ENCODE measurements at places on chromosomes 16 and 17.

DNA sequence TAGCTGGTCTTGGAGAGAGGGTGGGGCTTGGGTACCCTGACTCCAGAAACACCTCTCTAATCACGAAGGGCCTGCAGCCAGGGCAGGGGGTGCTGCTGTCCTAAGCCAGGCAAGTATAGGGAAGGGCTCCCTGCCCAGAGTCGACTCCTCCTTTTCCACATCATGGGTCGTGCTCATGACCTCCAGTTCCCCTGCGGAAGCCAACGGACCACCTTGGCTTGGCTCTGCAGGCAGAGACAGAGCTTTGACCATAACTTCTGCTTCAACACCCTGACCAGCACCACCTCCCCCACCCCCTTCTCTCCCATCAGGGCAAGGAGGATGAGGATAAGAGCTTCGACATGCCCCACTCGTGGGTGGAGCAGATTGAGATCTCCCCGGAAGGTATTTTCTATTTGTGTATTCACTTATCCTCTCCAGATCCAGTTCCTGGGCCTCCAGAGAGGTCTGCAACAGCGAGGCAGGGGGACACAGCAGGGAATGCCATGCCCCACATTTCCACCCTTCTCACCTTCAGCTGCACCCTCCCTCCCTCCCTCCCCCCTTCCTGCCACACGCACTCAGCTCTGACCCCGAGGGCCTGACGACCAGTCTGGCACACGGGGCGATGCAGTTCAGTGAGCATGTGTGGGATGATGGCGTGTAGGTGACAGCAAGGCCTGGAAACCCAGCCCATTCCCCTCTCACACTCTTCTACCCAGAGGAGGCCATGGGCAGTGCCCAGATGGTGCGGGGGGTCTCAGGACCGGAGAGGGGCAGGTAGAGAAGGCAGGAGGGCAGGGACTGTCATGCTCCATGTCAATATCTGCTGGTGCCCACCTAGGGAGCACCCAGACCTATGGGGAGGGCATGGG lies 14.0 kb upstream of the KATNB1 start:
- peak; percentile 28 for DNase-seq

DNA sequence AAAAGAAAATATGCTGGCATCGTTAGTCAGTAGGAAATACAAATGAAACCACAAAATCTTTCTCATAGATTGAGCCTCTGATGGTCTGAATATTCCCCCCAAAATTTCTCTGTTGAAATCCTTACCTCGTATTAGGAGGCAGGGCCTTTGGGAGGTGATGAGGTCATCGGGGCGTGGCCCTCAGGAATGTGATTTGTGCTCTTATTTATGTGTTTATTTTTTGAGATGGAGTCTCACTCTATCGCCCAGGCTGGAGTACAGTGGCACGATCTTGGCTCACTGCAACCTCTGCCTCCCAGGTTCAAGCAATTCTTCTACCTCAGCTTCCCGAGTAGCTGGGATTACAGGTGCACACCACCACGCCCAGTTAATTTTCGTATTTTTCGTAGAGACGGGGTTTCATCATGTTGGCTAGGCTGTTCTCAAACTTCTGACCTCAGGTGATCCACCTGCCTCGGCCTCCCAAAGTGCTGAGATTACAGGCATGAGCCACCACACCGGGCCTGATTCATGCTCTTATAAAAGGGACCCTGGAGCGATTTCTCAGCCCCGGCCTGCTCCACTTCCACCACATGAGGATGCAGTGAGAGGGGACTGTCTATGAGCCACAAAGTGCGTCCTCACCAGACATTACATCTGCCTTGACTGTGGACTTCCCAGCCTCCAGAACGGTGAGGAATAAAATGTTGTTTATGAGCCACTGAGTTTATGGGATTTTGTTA lies 53.1 kb downstream of the DNAH17 start:
- DNase-seq = no peak

- no peak for DNase-seq
Observed at GRCh38 chr17:14581186-14581830, 280.4 kb downstream of the HS3ST3B1 start.

DNA sequence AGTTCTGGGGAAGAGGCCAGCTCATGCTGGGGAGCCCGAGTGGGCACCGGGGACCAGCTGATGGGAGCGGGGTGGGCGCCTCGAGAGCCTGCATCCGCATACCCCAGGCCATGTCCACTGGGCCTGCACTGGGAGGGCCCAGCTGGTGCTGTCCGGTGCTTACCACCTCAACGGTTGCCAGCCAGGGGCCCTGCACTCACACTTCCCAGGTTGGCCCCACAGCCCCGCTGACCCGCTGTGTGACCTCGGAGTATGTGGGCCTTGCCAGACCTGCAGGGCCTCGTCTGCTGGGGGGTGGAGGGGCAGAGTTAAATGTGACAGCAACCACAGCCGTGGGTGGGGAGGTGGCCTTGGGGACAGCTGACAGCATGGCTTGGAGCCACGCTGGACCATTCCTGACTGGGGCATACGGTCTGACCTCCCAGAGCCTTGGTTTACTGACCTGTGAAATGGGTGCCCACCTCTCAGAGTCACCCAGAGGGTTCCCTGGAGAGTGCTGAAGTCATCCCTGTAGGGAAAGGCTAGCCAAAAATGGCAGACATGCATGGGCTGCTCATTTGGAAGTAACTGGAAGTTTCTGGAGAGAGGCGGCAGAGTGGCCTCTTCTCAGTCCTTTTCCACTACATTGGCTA lies 5.4 kb upstream of the GAA start:
- DNase-seq = no peak

GRCh38 chr17:9878356-9878755 lies 26.7 kb downstream of the RCVRN start:
- no peak for DNase-seq

- no peak for DNase-seq
Observed at GRCh38 chr17:5560361-5560988, 23.8 kb downstream of the NLRP1 start.

- no peak for DNase-seq
Observed at GRCh38 chr17:61700252-61700651, 109.2 kb upstream of the NACA2 start.

GRCh38 chr17:5896215-5896614 lies 174.0 kb upstream of the WSCD1 start:
- no peak for DNase-seq

DNA sequence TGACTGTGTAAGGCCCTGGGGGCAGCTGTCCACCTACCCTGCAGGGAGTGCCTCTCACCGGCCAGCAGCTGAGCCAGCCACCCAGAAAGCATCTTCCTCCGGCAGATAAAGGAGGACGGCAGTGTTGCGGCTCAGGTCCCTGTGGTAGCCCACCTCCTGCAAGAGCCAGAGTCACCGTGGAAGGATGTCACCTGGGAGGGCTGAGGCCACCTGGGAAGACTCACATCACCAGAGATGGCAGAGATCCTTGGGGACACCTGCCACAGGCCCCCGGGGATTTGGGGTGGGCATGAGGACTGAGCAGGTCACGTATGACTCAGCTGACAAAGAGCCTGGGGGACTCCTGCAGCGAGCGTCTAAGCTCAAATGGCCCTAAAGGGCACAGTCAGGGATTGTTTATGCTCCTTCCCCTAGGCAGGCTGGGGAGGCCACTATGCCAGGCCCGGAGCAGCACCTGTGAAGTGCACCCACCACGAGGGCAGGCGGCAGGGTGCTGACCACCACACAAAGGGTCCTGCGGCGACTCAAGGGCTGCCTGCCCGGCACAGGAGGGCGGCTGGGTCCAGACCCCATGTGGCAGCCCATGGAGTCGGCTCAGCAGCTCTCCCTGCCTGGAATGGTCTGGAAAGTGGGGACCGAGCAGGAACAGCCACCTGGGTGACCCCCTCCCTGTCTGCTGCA lies 44.1 kb downstream of the TNFRSF13B start:
- no peak for DNase-seq

- no peak for DNase-seq
Observed at GRCh38 chr16:22203091-22203490, 3.0 kb upstream of the EEF2K start.

- no peak for DNase-seq
Observed at GRCh38 chr16:85483424-85483823, 129.7 kb upstream of the GSE1 start.

- no peak for DNase-seq
Observed at GRCh38 chr16:89132194-89133005, 38.7 kb downstream of the ACSF3 start.

DNA sequence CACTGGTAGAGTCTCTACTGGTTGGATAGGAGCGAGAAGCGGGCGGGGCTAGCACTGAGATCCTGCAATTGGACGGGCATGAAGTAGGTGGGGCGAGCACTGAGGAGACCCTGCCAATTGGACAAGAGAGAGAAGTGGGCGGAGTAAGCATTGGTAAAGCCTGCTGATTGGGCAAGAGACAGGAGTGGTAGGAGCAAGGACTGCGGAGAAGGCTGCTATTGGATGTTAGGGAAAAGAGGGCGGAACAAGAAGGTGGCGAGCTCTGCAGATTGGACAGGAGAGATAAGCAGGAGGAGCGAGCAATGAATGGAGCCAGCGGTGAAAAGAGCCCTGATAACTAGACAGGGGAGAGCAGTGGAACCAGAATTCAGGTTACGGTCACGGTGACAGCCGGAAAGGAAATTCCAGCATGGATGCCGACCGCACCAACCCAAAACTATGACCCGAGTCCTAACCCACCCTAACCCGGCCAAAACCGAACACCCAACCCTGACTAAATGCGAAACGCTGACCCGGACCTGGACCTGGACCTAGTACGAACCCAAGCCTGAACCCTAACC lies 4.8 kb downstream of the SCGB1C2 start:
- DNase-seq = no peak

DNA sequence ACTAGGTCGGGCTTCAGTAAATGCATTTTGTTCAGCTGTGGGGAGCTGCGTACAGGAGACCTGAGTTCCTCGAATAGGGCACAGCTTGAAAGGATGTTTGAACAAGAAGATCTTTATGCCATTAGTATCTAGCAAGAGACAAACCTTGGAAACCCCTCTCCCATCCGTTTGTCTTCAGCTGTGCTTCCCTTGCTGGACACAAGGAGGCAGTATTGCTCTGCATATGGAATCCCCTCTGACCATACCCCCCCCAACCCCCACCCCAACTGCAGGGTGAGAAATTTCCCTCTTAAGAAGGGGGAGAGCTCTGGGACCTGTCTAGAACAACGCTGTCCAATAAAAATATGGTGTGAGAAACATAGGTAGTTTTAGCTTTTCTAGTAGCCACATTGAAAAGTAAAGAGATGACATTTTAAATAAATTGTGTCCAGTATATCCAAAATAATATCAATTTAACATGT lies 1.6 kb downstream of the MRM1 start:
- DNase-seq = peak; percentile 40

GRCh38 chr17:75404223-75404730 lies 1.2 kb downstream of the GRB2 start:
- peak; percentile 51 for DNase-seq

- no peak for DNase-seq
Observed at GRCh38 chr17:2689411-2690164, 22.0 kb downstream of the CLUH start.

- DNase-seq = no peak
Observed at GRCh38 chr17:60049936-60050335, 28.8 kb downstream of the HEATR6 start.

GRCh38 chr16:79328402-79329165 lies 272.0 kb downstream of the MAF start:
- DNase-seq = no peak

DNA sequence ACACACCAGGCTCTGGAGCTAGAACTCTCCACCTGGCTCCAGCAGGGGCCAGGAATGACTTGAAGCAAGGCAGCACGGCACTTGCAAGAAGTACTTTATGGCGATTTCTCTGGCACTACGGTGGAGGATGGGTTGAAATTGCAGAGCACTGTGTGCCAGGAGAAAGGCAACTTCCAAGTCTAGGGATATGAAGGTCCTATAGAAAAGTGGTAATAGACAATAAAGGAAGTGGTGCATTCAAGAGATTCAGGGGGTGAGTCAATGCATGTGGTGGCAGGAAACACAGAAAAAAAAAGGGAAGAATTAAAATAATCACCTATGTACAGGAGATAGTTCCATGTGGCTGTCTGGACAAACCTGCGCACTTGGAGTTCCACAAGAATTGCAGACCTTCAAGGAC lies 240.3 kb upstream of the DYNLRB2 start:
- no peak for DNase-seq

- no peak for DNase-seq
Observed at GRCh38 chr16:68062910-68063393, 22.2 kb upstream of the NFATC3 start.

DNA sequence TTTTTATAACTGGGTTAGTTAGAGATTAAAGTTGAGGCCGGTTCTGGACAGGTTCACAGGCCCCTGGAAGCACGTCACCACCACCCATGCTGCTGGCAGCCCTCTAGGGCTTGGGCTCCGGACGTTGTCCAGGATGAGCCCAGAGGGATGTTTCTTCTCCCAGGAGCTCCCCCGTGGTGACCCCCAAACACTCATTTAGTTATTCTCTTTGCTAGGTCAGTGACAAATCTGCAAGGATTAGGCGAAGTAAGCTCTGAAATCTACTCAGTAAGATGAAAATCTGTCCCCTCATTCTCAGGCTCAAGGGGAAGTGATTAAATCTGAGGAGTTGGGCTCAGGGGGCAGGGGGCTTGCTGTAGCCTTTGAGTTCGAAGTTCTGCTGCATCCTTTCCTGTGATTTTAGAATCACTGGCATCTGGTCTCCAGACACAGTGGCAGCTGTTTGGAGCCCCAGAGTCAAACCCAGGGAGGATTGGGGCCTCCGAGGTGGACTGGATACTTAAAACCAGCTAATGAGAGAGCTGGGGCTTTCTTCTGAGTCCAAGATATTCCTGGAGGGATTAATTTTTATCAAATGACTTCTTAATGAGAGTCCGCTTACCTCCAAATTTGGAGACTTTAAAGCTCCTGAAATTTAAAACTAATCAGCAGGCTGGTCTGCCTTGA lies 49.2 kb upstream of the HS3ST2 start:
- DNase-seq = no peak

- DNase-seq = peak; percentile 12
Observed at GRCh38 chr16:77298418-77299360, 99.5 kb downstream of the SYCE1L start.

GRCh38 chr16:1126044-1126443 lies 26.9 kb upstream of the CACNA1H start:
- DNase-seq = no peak
